Activated T-helper 17 cell treated with anti-CD3 and anti-CD28 coated beads, Interleukin-2, amount 50 U/mL, for 72 hours (primary cell): ENCODE measurements at places on chromosomes 16 and 17.

GRCh38 chr17:80316431-80316830, 55.8 kb downstream of the RNF213 start:
- ATAC-seq: no peak

DNA sequence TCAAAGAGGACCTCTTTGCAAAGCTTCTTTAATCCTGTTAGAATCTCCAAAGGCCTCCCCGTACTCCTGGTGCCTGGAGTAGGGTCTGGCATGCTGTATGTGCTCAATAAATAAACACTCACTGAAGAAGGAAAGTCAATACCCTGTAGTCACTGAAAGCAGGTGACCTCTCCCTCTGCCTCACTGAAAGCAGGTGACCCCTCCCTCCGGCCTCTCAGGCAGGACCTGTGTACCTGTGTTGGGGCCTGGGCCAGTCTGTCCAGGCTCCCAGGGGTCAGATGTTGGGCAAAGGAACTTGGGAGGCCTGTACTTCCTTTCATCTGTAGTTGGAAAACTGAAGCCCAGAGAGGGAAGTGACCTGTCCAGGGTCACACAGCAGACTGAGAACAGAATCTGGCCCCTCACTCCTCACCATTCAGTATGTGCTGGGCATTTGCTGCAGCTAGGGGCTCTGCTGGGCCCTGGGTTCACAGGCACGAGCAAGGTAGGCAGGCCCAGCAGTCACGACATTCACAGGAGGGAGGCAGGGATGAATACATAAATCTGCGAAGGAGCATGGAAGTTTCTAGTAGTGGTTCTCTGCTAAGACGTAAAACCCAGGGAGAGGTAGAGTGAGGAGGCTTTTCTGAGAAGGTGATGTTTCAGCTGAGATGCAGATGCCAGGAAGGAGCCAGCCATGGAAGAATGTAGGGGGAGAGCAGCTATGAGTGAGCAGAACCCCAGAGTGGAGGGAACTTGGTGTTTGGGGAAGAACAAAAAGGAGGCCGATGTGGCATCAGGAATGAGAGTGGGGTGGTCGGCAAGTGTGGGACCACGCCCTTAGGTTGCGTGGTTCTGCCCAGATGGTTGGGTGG, 64.0 kb downstream of the NKD1 start:
- no peak for ATAC-seq

DNA sequence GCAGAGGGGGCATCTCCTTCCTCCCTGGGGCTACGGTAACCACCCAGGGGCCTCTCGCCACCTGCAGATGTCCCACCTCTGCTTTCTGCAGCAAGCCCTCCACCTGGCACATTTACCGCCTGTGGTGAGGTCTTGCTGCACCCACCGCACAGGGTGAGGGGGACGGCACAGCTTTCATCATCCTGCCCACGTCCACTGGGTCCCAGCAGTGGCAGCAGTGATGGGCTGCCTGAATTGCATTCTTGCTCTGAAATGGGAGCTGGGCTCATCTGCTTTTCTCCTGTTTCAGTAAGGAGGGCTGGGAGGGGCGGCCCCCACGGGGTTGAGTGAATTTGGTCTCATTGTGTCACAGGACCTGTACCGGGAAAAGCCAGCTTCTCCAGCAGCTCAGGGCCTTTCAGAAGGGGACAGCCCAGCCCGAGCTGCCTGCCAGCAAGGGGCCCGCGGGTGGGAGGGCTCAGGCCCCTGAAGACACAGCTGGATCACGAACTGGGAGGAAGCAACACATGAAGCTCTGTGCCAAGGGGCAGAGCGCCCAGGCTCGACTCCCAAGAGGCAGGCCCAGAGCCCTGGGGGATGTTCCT, 12.7 kb downstream of the DNAAF8 start:
- ATAC-seq: no peak

DNA sequence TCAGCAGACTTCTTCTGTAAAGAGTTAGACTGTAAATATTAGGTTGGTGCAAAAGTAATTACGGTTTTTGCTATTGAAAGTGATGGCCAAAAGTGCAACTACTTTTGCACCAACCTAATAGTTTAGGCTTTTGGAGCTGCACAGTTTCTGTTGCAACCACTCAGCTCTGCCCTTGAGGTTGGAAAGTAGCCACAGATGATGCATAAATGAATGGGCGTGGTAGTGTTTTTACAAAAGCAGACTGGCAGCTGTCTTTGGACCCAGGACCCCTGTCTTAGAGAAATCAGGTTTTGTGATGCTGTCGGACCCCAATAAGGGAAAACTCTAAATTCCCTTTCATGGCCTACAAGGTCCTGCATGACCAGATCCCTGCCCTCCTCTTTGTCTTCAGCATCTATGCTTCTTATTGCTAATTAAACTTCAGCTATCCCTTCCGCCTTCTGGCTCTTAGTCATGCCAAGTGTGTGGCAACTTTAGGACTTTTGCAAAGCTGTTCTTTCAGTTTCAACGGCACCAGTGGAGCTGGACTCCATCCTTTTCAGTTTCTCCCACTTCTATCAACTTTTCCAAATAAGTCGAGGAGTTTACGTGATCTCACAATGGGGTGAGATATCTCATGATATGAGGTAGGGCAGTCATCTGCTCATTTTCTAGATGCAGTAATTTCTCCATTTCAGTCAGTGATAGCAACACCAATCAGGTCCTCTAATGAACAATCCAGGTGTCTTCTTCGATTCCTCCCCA, 232.3 kb downstream of the XYLT1 start:
- ATAC-seq: peak; percentile 86

DNA sequence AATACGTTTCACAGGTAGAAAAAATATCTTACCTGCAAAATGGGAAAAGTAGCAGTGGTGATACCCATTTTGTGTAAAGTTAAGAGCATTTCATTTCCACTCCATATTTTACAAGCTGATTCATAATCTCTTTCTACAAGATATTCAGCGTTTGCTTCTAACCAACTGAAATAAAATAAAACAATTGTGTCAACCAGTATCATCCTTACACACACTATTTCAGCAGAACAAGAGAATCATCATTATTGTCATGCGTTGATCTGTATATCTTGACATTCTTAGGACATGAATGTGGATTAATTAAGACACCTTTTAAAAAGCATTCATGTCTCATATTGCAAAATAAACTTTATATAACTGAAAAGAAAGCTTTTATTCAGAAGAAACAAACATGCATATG, 69.8 kb downstream of the BRIP1 start:
- ATAC-seq: no peak

DNA sequence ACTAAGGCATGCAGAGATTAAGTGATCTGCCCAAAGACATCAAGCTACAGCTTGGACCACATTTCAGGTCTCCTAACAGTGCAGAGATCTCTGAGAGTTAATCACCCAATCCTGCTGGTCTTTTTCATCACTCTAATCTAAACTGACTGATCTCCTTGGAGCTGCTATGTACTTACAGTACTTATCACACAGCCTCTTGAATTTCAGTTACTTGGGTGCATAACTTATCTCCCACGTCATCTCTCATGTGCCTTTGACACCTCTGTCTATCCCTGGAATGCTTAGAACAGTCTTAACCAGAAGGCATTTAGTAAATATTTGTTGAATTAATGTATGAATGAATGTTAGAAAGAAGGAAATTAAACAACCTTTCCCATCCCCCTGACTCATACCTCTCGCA, 139.0 kb downstream of the SNX11 start:
- ATAC-seq: no peak

DNA sequence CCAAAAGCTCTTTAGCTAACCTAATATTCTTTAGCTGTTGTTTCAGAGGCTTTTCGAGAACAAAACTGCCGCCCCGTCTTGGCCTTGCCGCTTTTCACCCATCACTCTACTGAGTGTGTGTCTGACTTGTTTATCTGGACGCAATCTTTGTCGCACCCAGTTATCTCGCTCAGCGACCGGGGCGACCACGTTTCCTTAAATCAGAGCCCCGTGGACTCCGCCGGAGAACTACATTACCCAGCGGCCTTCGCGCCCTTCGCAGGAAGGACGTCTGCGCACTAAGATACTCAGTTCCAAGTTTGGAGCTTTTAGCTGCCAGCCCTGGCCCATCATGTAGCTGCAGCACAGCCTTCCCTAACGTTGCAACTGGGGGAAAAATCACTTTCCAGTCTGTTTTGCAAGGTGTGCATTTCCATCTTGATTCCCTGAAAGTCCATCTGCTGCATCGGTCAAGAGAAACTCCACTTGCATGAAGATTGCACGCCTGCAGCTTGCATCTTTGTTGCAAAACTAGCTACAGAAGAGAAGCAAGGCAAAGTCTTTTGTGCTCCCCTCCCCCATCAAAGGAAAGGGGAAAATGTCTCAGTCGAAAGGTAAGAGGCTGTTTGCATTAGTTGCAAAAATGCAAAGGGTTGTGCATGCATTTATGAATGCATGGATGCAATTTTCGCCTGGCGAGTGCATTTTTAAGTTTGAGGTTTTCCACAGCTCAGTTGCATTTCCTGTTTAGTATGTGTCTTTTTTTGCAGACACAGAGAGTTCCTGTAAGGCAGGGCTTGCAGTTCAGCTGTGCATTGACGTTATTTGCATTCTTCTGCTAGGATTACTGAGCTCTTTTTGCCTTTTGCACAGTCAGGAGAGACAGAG, at the start of gene MAP2K6:
TSS of gene MAP2K6 (plus strand) at position 290 of the 867 bp plus-strand sequence. CDS start at position 578, 288 bp downstream.
- peak; percentile 99 for ATAC-seq

- ATAC-seq: no peak
These were observed 49.5 kb downstream of the CEP112 start for GRCh38 chr17:66142428-66142827.

- no peak for ATAC-seq
These were observed 11.7 kb downstream of the NDUFAB1 start for GRCh38 chr16:23584186-23585076.

- no peak for ATAC-seq
These were observed 143.2 kb downstream of the SOCS1 start for GRCh38 chr16:11112723-11113348.

GRCh38 chr16:67546091-67546501, 16.2 kb upstream of the CTCF start:
- ATAC-seq: no peak

- peak; percentile 96 for ATAC-seq
These were observed 22.3 kb upstream of the ZNHIT3 start for GRCh38 chr17:36463916-36464764.

DNA sequence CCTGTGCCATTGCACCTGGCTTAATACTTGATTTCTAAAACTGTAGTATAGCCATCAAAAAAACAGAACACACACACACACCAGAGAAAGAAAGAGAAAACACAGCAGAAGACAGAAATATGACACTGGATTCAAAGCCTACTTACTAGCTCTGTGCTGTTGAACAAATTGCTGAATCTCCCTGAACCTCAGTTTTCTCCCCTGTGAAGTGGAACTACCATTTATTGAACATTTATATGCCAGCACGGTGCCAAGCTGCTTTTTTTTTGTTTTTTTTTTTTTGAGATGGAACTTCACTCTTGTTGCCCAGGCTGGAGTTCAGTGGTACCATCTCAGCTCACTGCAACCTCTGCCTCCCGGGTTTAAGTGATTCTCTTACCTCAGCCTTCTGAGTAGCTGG, 13.2 kb upstream of the ALOX12B start:
- no peak for ATAC-seq

DNA sequence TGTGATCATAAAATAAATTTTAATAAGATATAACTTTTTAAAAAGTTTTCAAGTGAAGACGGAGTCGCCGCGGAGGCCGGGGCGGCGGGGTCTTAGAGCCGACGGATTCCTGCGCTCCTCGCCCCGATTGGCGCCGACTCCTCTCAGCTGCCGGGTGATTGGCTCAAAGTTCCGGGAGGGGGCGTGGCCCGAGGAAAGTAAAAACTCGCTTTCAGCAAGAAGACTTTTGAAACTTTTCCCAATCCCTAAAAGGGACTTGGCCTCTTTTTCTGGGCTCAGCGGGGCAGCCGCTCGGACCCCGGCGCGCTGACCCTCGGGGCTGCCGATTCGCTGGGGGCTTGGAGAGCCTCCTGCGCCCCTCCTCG, at the start of gene FOXC2:
TSS of gene FOXC2 (plus strand) at position 229 of the 365 bp plus-strand sequence. CDS start 507 bp downstream, outside the sequence.
- ATAC-seq: no peak

DNA sequence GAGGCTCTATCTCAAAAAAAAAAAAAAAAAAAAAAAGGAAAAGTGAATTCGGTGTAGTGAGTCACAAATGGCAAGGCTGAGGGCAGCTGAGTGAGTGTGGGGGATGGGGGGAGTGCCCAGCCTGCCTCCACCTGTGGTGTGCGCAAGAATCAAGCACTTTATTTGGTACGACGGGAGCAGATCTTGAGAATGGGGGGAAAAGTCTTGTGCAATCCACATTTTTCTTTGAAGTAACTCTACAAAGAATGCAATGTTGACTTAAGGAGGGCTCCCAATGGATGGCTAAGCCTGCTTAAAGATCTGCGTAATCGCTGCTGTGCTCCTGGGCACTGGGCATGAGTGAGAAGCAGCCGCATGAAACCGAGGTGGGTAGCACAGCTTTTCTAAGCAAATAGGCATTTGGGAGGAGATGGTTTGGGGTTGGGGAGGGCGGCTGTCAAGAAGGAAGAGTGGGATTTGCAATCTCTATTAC, 28.2 kb downstream of the ATP2C2 start:
- no peak for ATAC-seq

DNA sequence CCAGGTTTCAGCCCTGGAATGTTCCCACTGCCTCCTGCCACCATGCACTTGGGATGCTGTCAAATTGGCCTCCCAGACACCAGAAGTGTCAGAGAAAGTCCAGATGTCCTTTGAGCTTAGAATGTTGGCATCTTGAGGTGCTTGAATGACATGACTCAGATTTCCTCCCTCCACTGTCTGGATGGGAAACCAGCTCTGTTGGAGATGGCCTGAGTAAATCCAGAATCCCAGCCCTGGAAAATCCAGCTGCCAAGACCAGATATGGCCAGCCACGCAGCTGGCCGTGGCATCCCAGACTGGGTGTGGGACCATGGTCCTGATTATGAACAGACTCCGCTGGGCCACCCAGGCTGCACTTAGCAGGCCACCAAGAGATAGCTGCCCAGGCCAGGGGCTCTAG, 57.0 kb upstream of the CLEC3A start:
- ATAC-seq: no peak

DNA sequence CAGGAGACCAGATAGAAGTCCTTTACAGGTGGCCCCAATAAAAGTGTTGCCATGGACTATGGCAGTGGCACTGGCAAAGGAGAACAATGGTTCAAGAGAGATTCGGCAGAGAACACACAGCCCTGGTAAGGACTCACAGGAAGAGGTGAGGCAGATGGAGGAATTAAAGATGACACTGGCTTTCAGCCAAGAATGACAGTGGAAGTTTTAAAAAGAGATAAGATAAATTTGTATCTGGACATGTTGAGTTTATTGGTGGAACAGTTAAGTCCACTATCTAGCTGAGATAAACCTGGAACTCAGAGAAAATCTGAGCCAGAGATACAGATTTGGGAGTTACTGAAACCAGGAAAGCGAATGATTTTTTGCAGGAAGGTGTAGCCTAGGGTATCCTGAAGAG, 20.1 kb downstream of the CMC2 start:
- no peak for ATAC-seq

GRCh38 chr17:35152421-35153140, 5.0 kb downstream of the UNC45B start:
- ATAC-seq: no peak

GRCh38 chr17:38322156-38322779, 21.5 kb downstream of the GPR179 start:
- ATAC-seq: peak; percentile 83

DNA sequence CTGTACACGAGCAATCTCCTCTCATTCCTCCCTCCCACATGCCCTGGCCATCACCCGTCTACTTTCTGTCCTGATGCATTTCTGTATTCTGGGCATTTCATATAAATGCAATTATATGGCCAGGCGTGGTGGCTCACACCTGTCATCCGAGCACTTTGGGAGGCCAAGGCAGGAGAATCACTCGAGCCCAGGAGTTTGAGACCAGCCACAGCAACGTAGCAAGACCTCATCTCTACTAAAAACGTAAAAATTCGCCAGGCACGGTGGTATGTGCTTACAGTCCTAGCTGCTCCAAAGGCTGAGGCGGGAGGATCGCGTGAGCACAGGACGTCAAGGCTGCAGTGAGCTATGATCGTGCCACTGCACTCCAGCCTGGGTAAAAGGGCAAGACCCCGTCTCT, 4.8 kb downstream of the MEAK7 start:
- no peak for ATAC-seq
